ENCODE measurements at places on chromosomes 5 and 9.

GRCh38 chr5:151862811-151863472, 61.7 kb downstream of the GLRA1 start:
- DNase-seq = no peak

DNA sequence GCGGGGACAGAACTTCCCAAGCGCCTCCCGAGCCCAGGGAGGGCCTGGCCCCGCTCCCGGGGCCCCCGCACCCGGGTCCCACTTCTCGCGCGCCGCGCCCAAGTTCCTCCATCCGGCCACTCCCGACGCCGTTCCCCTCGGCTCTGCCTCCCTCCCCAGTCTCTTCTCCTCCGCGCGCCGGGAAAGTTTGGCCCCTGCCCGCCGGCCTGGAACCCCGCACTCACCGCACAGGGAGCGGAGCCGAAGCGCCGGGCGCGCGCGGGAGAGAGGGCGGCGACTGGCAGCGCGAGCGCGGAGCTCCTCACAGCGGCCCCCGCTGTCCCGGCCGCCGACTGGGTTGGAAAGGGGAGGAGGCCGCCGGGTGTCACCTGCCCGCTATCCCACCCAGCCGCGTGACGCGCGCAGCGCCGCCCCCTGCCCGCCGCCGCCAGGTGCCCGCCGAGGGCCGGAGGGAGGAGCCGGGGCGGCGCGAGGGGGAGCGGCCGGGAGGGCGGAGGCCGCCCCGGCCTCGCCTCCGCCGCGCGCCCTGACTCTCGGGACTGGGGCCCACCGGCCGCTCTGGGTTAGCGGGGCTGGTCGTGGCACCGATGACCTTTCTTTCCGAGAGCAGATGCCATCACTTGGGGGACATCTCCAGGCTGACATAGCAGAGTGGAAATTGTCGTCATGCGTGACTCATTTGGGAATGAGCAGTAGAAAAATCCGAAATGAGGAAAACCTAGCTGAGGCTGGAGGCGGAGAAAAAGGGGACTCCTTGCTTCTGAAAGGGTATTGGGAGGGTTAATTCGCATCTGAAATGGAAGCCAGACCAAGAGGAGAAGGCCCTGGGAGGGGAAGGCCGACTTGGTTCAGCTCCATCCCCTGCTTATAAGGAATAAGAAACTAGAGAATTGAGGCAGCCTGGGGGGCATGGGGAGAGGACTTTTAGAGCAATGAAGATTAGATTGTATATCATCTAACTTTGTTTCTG, at the start of gene ELOVL7:
Gene ELOVL7 (minus strand): TSS at position 334 of the 970 bp plus-strand sequence. CDS start 56,872 bp downstream, outside the sequence.
- DNase-seq = peak; percentile 89

DNA sequence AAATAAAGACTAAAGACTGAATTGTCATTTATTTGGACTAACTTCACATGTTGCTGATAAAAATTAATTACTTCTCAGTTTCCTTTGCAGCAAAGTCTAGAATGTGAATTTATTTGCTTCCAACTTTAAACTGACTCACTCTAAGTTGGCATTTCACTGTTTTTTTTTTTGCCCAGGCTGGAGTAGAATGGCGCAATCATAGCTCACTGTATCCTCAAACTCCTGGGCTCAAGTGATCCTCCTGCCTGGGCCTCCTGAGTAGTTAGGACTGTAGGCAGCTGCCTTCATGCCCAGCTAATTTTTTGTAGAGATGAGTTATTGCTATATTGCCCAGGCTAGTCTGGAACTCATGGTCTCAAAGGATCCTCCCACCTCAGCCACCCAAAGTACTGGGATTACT, 3.5 kb downstream of the CCNB1 start:
- no peak for DNase-seq

DNA sequence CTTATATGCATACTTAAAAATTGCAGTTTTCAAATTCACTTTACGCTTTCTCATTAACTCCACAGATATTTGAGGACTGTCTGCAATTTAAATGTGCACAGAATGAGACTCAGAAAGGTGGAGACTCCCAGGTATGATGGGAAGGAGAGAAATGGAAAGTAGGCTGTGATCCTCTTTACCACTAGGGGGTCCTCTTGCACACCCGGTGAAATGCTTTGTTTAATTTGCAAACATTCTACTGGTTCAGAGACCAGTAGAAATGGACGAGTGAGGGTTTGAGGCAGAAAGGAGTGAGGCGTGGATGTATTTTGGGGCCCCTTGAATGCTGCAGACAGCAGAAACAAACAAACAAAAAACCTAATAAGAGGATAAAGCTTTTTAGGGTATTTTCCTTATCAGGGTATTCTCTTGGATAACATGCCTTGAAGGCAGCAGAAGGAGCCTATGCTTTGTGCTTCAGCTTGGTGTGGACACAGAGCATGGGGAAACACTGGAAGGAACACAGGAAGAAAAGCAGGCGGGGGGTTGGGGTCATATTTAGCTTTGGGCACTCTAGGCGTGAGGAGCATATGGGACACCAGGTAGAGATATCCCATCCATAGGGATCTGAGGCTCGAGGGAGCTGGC, 410.1 kb downstream of the DMRT2 start:
- DNase-seq = no peak

DNA sequence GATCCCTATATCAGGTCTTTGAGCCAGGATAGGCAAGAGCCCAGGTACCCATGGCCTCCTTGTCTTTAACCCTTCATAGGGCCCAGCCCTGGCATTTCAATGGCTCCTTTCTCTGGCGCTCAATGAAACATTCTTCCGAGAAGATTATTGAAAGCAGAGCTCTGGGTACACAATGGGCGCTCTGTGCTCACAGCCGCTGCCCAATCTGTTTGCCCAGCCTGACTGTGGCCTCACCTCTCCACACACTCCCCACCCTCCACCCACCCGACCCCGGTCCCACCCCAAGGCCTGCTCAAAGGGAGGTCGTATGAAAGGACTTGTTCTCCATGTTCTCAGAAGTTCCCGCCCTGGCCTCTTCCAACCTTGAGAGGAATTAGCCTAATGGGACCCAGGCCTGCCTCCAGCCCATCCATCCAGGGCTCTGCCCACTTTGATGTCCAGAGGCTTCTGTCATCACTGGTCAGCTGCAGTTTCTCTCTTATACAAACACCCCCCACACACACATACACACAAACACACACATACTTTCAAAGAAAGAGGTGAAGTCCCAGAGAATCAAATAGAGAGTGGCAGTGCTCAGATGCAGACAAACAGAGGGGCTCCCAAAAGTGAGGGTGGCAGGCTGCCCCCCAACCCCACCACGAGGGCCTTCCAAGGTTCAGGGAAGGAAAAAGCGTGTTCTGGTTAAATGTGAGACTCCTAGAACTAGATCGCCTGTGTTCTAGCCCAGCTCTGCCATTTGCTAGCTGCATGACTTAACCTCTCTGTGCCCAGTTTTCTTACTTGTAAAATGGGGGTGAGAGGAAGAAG, 5.1 kb upstream of the ARSI start:
- no peak for DNase-seq

GRCh38 chr5:157159209-157159751, 6.8 kb downstream of the GARIN3 start:
- DNase-seq = no peak

Data from small intestine (tissue), 16 donors.